ENCODE measurements at places on chromosomes 2 and 18.

GRCh38 chr2:240701091-240701735 lies 9.5 kb downstream of the AQP12A start:
- DNase-seq, result no peak

DNA sequence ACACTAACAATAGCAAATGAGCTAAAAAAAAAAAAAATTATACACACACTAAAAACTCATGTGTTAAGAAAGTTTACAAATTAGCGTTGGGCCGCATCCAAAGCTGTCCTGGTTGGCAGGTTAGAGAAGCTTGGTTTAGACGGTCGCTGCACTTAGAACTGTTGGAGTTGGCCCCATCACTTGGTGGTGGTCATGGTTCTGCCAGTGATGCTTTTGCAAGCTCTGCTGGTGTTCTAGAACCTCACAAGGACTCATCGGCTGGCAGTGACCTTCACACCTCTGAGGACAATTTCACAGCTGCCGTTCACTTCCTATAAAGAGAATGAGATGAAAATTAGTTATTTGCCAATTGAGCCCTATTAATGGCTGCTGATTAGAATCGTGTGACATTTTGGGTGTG lies 229.0 kb downstream of the AGAP1 start:
- DNase-seq, result no peak

DNA sequence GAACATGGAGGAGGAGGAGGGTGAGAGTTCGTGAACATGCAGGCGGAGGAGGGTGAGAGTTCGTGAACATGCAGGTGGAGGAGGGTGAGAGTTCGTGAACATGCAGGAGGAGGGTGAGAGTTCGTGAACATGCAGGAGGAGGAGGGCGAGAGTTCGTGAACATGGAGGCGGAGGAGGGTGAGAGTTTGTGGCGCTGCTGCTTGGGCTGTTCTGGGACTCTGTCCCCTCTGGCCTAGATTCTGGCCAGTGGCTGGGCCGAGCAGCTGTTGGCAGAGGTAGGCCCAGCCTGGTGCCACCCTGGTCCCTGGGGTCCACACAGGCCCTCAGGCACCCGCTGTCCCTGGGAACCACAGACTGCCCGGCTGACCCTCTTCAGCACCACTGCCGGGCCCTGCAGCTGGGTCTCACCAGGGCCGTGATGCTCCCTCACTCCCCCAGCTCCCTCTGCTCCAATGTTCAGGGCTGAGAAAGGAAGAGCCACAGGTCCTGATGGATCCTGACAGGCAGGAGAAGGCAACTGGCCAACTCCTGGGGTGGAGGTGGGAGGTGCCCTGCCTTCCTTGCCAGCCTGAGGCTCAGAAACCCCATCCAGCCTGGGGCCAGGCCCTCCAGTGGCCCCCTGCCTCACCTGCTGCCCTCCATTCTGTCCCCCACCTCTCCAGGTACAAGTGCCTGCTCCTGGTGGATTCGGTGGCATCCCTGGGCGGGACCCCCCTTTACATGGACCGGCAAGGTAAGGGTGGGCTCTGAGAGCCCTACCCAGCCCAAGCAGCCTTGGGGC lies 3.9 kb downstream of the AGXT start:
- no peak for DNase-seq

GRCh38 chr18:7146067-7146466 lies 28.5 kb upstream of the LAMA1 start:
- DNase-seq, result no peak

- no peak for DNase-seq
Observed at GRCh38 chr2:104118889-104119288, 735.0 kb upstream of the POU3F3 start.

GRCh38 chr2:70580352-70580751 lies 26.7 kb upstream of the TGFA start:
- no peak for DNase-seq

- DNase-seq, result no peak
Observed at GRCh38 chr2:5980450-5981190, 288.4 kb downstream of the SOX11 start.

- DNase-seq, result no peak
Observed at GRCh38 chr2:226888378-226888965, 52.6 kb downstream of the RHBDD1 start.

DNA sequence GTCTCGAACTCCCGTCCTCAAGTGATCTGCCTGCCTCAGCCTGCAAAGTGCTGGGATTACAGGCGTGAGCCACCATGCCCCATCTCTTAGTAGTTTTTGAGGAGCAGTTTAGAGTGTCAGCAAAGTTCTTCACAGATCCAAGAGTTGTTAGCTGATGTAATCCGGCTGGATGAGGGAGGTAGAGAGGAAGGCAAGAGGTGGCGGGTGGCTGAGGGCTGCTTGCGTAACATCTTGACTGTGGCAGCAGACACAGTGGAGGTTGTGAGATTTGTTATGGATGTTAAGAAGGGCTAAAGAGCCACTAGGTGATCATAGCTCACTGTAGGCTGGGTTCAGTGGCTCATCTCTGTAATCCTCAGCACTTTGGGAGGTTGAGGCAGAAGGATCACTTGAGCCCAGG lies 19.5 kb upstream of the FAM136A start:
- DNase-seq, result no peak

DNA sequence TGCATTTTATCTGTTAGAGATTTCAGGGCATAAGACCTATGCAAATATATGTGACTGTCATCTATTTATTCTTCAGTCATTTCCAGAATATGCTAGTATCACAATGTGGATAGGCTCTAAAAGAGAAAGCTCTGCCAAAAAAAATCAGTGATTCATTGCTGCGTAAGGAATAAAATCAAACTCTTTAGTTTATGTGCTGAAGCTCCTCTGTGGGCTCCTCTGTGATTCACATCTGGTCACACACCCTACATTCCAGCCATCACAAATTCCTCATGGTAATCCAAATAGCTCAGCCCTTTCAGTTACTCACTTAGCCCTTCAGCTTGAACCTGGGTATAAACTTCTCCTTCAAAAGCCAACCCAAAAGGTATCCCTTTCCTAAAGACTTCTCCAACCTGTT lies 21.4 kb downstream of the DLGAP1 start:
- DNase-seq, result no peak

GRCh38 chr2:127768775-127769479 lies 42.0 kb downstream of the WDR33 start:
- DNase-seq, result no peak
